ENCODE measurements at places on chromosomes 4 and X.

DNA sequence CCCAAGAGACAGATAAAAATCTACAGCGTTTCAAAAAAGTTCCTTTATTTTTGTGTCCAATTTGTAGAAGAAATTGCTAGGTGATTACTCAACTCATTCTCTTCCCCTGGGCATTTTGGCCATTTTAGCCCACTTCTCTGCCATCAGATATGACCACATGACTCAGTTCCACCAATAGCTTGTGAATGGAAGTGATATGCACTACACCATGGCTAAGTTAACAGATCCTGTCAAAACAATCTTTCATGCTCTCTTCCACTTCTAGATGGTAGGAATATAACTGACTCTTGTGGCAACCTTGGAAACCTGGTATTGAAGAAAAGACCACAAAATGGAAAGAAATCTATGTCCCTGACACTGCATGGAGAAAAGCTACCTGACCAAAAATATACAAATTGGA, 26.2 kb upstream of the FREM3 start:
- no peak for DNase-seq

DNA sequence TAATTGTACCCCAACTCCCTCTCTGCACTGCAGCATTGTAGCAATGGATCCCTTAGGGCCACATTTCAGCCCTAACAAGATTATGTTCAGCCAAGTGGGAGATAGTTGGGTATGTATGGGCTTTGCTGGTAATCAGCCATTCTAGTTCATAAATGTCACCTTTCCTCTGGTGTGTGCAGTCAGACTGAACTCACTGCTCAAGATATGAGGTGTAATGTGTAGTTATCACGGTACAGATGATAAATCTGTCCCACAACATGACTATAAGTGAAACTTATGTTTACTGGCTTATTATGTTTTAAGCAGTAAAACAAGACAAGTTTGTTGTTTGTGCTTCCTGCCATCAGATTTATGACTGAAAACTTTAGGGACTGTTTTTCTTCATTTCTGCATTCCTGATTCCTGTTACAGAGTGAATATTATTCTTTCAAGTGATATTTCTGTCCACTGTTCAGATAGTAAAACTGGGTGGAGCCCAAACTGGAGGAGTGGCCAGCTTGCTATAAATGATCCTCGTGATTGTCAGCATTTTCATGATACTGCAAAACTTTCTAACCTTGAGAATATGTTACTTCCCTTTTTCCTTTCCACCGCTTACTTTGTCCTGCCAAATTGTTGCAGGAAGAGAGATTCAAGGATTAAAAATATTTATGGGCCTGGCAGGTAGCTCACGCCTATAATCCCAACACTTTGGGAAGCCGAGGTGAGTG, 44.9 kb downstream of the ANAPC4 start:
- no peak for DNase-seq

DNA sequence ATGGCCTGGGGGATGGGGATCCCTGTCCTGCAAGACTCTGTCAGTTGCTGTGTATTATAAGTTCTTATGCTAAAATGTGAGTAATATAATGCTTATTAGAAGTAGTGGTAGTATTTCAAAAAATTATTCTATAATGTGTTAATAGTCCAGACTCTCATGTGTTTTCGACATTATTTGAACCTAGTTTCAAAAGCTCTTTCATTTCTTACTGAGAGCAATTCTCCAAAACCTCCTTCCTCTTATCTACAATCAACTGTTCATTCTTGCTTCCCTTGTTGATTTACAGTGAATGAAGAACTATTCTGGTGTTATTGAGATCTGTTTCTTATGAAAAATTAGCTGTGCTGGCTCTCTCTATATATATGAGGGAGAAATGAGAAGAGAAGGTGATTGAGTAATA, 32.9 kb upstream of the PTPN13 start:
- DNase-seq, result no peak

DNA sequence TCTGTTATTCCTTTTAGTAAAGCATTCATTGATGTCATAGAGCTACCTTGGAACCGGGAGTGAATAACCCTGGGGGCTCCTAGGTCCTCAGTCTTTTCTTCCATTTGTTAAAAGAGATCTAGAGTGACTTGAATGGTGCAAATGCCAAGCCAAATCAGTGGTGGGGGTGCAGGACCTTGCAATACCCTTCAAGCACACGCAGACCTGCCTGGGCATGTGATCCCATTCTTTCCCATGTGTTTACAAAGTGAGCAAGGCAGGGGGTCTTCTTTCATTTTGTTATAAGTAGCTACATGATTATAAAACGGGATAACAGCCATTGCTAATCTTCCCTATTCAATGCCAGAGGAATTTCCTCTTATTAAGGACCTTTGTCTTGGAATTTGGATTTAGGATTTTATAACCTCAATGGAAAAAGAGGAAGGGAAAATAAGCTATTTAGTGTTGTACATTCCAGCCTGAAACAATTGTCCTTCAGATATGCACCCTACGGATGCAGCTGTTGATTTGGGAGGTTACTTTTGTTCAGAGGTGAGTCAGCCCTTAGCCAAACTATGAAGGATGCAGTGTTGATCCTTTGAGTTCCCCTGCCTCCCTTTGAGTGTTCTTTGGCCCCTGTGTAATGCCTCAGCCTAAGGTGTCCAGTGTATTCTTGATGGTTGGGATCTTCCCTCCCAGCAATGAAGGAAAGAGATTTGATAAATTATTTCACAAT, 623.8 kb upstream of the HTR2C start:
- no peak for DNase-seq

DNA sequence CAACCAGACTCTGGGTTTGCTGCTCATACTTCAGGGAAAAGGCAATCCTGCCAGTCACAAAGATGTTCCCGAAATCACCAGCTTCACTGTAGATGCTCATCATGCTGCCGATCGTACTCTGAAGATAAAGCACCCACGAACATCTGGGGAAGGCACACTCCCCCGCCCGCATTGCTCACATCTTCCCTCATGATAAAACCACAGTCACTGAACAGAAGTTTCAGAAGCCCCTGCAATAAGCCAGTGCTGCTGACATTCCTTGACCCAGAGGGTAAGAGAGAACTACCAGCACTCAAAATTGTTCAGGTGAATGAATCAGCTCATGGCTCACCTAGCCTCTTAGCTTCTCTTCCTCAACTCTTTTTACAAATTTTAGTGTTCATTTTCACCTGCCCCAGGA, 43.1 kb downstream of the SRPX2 start:
- no peak for DNase-seq

DNA sequence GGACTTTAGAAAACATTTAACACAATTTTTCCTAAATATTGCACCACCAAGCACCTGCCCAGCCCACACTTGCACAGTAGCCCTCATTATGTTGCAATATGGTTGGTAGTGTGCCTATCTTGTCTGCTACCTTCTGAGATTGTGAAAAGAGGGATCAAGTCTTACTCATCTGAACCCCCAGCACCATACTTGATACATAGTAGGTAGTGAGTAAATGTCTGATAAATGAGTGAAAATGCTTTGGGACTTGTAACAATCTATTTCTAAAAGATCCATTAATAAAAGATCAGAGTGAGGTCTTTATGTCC, 118.4 kb upstream of the MED14 start:
- DNase-seq, result no peak

- DNase-seq, result no peak
Observed at GRCh38 chrX:6674734-6675133, 139.8 kb upstream of the VCX3A start.

GRCh38 chr4:183158062-183158461, 59.0 kb downstream of the WWC2 start:
- no peak for DNase-seq

GRCh38 chrX:24242649-24243175, 71.2 kb downstream of the SUPT20HL2 start:
- DNase-seq, result no peak

DNA sequence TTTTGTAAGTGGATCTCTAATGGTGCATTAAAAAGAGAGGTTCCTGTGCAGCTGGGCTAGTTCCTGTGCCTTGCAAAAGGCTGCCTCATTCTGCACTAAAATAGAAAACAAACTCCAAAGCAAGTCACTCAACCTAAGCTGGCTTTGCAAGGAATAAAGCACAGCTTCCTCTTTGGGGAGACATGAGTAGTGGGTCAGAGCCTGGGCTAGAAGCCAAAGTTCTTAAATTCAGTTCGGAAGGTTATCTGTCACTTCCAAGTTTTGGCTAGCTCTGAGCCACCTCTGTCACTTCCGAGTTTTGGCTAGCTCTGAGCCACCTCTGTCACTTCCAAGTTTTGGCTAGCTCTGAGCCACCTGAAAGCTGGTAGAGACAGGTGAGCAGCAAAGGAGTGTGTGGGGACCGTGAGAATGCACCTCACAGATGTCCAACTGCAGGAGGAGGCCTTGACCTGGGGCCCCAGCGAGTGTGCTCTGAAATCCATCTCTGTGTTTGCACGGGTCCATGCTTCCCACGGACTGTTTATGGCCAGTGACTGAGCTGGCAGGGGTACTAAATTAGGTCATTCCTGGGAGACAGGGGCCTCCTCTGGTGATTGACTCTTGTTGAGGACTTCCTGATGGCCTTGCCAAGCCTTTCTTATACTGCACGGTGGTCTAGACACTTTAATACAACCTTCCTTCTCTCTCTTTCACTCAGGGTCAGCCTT, 36.4 kb upstream of the MAMLD1 start:
- DNase-seq, result no peak

GRCh38 chrX:108224727-108225621, 133.4 kb downstream of the ATG4A start:
- peak; percentile 2 for DNase-seq

DNA sequence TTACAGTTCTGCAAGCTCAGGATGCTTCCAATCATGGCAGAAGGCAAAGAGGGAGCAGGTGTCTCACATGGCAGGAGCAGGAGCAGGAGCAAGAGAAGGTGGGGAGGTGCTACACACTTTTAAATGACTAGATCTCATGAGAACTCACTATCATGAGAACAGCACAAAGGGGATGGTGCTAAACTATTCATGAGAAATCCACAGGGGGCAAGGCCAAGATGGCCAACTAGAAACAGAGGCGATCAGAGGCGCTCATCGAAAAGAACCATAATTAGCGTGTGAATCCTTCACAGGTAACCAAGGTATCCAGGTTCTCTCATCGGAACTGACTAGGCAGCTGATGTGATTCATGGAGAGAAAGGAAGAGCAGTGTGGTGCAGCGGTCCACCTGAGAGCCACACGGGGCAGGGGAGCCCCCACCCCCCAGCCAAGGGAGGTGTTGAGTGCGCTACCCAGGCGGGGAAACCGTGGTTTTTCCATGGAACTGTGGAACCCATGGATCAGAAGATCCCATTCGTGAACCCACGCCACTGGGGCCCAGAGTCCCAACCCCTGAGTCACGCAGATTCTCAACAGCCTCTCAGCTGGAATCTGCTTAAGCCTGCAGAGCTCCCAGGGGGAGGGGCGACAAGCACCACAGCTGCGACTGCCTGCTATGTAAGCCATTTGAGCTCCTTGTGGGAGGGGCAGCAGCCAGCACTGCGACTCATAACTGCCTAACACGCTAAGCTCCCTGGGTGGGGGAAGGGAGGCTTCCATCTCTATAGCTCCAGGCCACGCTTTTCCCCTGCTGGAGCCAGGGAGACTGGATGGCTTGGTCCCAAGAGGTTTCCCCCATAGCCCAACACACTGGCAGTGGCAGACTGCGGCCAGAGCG, 46.7 kb downstream of the FGF16 start:
- DNase-seq, result no peak

DNA sequence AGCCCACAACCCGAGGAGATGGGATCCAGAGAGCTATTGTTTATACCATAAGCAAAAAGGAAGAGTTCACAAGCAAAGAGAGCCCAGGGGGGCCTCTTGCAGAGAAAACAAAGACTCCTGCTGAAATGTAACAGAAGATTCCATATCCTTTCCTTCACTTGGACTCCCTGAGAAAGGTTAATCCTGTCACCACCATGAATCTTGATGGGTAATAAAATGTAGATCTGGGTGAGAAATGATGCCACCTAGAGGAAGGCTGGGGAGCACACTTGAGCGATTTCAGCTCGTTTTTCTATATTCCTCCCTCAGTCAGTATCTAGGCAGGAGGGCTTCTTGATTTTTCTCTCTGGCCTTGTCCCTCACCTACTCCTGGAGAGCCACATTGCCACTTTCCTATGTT, 10.2 kb upstream of the KCNE5 start:
- no peak for DNase-seq

GRCh38 chr4:5720157-5720850, 9.3 kb downstream of the EVC start:
- no peak for DNase-seq

GRCh38 chrX:149512225-149512885, 7.2 kb upstream of the IDS start:
- peak; percentile 71 for DNase-seq

- no peak for DNase-seq
Observed at GRCh38 chr4:87377816-87378215, 13.2 kb downstream of the HSD17B11 start.

DNA sequence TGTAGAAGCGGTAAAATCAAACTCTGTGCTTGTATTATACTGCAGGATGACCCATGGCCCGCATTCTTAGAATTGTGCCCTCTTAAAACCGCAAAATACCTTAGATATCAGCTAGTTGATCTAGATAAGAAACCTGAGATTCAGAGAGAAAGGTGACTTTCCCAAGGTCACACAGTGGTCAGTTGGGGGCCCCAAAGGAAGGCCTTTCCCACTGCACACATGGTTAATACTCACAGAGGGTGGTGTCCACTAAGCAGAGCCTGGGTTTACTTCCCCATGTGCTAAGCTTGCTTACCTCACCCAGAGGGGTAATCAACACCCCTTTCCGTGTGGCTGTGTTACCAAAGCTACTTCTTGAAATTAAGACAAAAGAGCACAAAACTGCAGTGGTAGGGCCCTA, 66.3 kb downstream of the RBM47 start:
- no peak for DNase-seq

- DNase-seq, result no peak
Observed at GRCh38 chr4:4856071-4857000, 3.1 kb upstream of the MSX1 start.

DNA sequence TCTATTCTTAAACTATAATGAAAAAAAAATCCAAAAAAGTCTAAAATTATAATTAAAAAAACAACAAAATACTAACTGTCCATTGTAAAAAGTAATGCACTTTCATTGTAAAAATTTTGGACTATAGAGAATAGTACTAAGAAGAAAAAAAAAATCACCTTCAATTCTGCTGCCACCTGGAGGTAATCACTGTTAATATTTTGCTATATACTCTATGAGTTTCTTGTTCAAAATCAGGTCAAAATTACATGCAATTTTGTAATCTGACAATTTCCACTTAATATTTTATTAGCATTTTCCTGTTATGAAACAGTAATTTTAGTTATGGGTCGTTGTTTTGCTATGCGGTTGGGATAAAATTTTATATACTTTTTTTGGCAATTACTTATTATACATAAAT, 62.0 kb downstream of the HTT start:
- no peak for DNase-seq

GRCh38 chrX:53481093-53481492, 46.9 kb upstream of the HSD17B10 start:
- peak; percentile 1 for DNase-seq
